ENCODE measurements at places on chromosomes 7 and 10.

DNA sequence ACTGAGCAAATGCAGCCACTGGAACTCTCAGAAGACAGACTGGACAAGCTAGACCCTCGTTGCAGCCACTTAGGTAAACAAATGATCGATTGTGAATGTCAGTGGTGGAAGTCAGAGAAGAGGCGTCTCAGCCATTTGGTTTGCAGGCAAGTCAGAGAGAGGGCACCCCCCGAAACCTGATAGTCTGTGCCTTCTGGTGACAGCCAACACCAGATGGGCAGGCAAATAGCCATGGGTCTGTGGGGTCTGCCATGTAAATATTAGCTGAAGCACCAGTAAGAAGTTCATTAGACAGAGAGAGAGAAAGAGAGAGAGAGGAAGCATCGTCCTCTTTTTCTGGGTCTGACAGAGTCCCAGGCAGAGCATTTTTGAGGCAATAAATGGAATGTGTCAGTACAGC, 5.4 kb downstream of the PPP1R17 start:
- no peak for DNase-seq

- DNase-seq: no peak
These were observed 502.3 kb upstream of the ZMIZ1 start for GRCh38 chr10:78566284-78567111.

GRCh38 chr7:21984042-21984441, 38.3 kb upstream of the CDCA7L start:
- DNase-seq: no peak

GRCh38 chr7:100793806-100794660, 33.3 kb downstream of the EPHB4 start:
- no peak for DNase-seq

- DNase-seq: no peak
These were observed 500.7 kb downstream of the CCSER2 start for GRCh38 chr10:84829131-84829530.

- DNase-seq: no peak
These were observed 22.1 kb upstream of the ABCC2 start for GRCh38 chr10:99760321-99760720.

GRCh38 chr7:150401424-150401790, 22.3 kb downstream of the ZNF775 start:
- no peak for DNase-seq

DNA sequence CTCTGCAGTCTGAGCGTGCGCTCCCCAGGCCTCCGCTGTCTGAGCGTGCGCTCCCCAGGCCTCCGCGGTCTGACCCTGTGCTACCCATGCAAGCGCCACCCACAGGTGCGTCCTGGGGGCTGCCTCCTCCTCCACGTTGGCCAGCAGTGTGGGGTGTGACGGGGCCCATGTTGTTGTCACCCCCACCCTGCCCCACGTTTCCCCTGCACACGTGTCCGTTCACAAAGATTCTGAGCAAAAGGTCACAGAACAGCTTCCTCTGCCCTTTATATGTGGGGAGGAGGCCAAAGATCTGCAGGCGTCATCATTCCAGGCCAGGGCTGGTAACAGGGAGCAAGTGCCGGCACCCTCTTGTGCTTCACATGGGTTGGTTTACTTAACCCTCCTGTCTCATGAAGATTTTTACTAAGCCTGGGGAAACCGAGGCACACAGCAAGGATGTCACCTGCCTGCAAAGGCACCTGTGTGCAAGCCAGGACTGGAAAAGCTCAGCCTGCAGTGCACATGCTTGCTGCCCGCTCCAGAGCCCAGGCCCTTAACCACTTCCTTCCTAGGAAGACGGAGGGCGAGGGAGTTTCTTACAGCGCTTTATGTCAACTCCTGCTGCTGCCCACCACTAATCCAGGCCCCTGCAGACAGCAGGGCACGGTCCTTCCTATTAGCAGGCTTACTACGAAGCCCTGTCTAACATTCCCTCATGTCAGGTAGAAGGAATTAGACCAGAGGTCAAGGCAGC, 4.8 kb downstream of the GPR146 start:
- no peak for DNase-seq

- no peak for DNase-seq
These were observed 233.9 kb downstream of the RPS24 start for GRCh38 chr10:78267598-78267997.

Measured in WTC11 (cell line).